Transverse colon (tissue), 4 donors: ENCODE measurements at places on chromosomes 6 and 20. TPM values are rescaled to one million over a fixed set of nuclear protein-coding genes. Genes with fewer than 3 reads are reported as not detected.

- no peak overlapping the region for H3K27ac ChIP-seq
- no peaks in the 10 kb centered on the region for H3K27me3 ChIP-seq
- H3K36me3 ChIP-seq: peaks cover 8% of the 10 kb centered on the region
- H3K4me1 ChIP-seq: peaks cover 13% of the 10 kb centered on the region
- DNase-seq: no peak
- no peak overlapping the region for H3K4me3 ChIP-seq
These were observed 17.1 kb downstream of the TUBB2A start for GRCh38 chr6:3140201-3140600.

- H3K4me1 ChIP-seq: peaks cover 4% of the 10 kb centered on the region
- H3K36me3 ChIP-seq: no peaks in the 10 kb centered on the region
- H3K27me3 ChIP-seq: no peaks in the 10 kb centered on the region
- H3K4me3 ChIP-seq: no peak overlapping the region
- no peak for DNase-seq
These were observed 64.7 kb downstream of the SASH1 start for GRCh38 chr6:148407372-148407771.

- peak; percentile 13 for DNase-seq
- H3K36me3 ChIP-seq: no peaks in the 10 kb centered on the region
- H3K27ac ChIP-seq: no peak overlapping the region
These were observed 40.1 kb downstream of the SOX4 start for GRCh38 chr6:21633511-21634109.

DNA sequence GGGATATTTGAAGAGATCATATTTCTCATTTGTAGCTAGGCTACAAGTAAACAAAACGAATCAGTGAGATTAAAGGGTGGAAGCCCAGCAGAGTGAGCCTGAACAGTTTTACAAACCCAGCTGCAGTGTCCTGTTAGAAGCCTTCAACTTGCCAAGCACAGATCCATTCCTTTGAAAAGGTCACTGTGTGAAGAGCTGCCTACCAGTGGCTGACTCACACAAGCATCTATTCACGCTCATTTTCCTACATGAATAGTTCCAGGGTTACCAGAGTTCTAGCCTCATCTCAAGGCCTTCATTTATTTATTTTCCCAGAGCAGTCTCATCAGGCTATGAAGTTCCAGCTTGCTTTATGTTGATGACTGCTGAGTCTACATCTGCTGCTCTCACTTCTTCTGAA lies 25.7 kb upstream of the MLIP start:
- H3K4me3 ChIP-seq: no peak overlapping the region
- peak overlapping the region; percentile 7 for H3K27ac ChIP-seq
- H3K27me3 ChIP-seq: no peaks in the 10 kb centered on the region
- DNase-seq: no peak
- H3K4me1 ChIP-seq: peaks cover 21% of the 10 kb centered on the region

- H3K4me1 ChIP-seq: peaks cover 6% of the 10 kb centered on the region
- H3K27ac ChIP-seq: no peak overlapping the region
- H3K4me3 ChIP-seq: no peak overlapping the region
- no peak for DNase-seq
- no peaks in the 10 kb centered on the region for H3K36me3 ChIP-seq
These were observed 16.4 kb upstream of the LAMA4 start for GRCh38 chr6:112270756-112271155.

DNA sequence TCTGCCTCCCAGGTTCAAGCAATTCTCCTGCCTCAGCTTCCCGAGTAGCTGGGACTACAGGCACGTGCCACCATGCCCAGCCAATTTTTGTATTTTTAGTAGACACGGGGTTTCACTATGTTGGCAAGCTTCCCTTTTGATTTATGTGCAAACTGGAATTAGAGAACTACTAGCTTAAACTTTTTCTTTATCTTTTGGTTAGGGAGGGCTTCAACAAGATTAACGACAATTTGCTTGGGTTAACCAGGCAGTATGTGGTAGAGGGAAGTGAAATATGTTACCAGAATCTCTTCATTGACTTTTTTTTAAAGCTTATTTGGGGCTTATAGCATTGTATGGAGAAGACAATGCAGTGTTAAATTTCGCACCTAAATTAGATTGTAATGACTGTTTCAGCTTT lies 9.0 kb downstream of the MYO6 start:
- H3K36me3 ChIP-seq: no peaks in the 10 kb centered on the region
- H3K27ac ChIP-seq: no peak overlapping the region
- DNase-seq: no peak
- no peak overlapping the region for H3K4me3 ChIP-seq

DNA sequence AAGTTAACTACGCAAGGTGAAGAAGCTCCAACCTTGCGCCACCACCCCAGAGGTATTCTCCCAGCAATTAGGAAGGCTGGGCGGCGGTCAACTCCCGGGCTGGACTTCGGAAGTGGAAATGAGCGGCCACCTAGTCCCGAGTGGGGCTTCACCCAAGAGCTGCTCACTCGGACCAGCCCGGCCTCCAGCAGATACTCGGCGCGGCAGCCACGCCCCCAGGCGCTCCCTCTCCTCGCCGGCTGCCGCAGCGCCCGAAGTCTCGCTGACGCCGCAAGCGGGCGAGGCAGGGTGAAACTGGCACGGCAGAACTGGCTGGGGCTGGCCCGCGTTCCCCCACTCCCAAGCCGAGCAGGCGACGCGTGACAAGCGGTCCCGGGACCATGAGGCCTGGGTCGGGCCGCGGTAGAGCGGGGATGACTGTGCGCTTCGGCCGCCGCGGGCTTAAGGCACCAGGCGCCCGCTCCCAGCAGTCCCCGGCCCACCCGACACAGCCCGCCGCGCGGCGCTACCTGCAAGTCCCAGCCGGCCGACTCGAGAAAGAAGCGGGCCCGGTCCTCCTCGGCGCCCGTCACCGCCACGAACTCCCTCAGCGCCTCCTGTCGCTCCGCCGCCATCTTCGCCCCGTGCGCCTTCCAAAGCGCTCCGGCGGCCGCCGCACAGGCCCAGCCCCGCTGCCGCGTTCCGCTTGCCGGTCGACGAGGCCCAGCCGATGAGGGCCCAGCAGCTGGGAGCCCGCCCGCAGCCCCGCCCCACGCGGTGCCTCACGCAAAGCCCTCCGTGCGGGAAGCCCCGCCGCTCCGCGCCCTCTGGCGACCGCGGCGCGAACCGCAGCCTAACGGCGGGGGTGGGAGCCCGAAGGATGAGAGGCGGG lies at the start of gene NSFL1C:
TSS of gene NSFL1C (minus strand) at position 639 of the 871 bp plus-strand sequence. CDS start at position 614, 25 bp downstream.
- no peaks in the 10 kb centered on the region for H3K27me3 ChIP-seq
- peak within 1 kb of the TSS; percentile 93 for H3K4me3 ChIP-seq
- H3K4me1 ChIP-seq: peaks cover 11% of the 10 kb centered on the region
- peak within 1 kb of the TSS; percentile 94 for H3K27ac ChIP-seq
- H3K36me3 ChIP-seq: no peaks in the 10 kb centered on the region

- DNase-seq: peak; percentile 34
- no peaks in the 10 kb centered on the region for H3K4me1 ChIP-seq
- no peak overlapping the region for H3K4me3 ChIP-seq
- no peaks in the 10 kb centered on the region for H3K36me3 ChIP-seq
- no peaks in the 10 kb centered on the region for H3K27me3 ChIP-seq
These were observed 12.1 kb upstream of the NDUFAF4 start for GRCh38 chr6:96909811-96910210.

Gene TRIM40
- total RNA-seq: 2.5 TPM
